Stimulated activated CD4-positive, alpha-beta T cell treated with anti-CD3 and anti-CD28 coated beads, Interleukin-12 subunit alpha, Interleukin-12 subunit beta, amount 100 ng/mL, for 24 hours (primary cell): ENCODE measurements at places on chromosomes 2 and 18.

GRCh38 chr2:135874777-135875365 lies 1.4 kb downstream of the MCM6 start:
- DNase-seq = no peak

DNA sequence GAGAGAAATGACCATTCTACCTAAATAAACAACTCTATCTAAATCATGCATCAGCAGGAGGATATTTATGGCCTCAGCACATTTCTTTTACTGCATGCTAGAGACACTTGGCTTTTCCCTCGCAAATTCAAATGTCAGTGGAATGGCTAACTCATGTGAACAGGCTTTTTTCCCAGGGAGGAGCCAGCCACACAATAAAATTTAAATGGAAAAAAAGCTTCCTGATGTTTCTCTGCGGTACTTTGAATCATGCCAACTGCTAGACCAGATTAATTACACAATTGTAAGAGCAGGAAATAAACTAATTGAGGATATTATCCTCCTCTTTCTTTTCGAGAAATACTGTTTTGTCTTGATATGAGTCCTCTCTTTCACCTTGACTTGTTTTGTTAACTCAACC lies 676.3 kb downstream of the IRS1 start:
- no peak for DNase-seq

GRCh38 chr18:26719896-26720295 lies 145.6 kb downstream of the AQP4 start:
- no peak for DNase-seq

DNA sequence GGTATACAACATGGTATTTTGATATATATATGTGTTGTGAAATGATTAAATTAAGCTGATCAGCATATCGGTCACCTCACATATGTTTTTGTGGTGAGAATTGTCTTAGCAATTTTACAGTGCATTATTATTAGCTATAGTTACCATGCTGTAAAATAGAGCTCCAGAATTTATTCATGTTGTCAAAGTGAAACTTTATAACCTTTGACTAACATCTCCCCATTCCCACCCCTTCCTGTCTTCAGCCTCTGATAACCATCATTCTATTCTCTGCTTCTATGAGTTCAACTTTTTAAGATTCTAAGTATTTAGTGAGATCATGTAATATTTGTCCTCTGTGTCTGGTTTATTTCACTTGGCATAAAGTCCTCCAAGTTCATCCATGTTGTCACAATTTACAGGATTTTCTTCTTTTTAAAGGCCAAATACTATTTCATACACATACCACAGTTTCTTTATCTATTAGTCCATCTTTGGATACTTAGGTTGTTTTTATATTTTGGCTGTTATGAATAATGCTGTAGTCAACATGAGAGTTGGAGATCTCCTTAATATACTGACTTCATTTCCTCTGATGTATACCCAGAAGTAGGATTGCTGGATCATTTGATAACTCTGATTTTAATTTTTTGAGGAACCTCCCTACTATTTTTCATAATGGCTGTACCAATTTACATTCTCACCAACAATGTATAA lies 30.3 kb downstream of the NCOA1 start:
- no peak for DNase-seq

DNA sequence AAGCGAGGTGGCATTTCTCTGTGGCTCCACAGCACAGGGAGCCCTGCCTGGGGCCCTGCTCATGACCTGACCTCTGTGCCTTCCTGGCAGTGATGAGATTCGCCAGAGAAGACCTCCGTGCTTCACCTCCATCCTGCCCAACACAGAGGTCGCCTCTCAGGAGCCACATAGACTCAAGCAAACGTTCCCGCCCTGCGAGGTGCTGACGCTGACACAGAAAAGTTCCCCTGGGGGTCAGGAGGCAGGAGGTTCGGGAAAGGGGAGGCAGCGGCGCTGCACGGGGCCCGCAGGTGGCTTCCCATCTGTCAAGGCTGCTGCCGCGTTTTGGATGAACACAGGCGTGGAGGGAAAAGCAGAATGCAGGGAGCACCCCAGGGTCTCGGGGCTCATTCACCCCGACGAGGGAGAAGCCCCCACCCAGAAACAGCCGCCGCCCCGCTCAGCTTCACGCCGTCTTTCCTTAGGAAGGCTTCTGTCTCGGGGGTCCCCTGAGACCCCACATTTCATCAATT lies 579.6 kb upstream of the SALL3 start:
- DNase-seq = no peak
